Germinal center (tissue), 1 donor: ENCODE measurements at places on chromosomes 6 and 20.

DNA sequence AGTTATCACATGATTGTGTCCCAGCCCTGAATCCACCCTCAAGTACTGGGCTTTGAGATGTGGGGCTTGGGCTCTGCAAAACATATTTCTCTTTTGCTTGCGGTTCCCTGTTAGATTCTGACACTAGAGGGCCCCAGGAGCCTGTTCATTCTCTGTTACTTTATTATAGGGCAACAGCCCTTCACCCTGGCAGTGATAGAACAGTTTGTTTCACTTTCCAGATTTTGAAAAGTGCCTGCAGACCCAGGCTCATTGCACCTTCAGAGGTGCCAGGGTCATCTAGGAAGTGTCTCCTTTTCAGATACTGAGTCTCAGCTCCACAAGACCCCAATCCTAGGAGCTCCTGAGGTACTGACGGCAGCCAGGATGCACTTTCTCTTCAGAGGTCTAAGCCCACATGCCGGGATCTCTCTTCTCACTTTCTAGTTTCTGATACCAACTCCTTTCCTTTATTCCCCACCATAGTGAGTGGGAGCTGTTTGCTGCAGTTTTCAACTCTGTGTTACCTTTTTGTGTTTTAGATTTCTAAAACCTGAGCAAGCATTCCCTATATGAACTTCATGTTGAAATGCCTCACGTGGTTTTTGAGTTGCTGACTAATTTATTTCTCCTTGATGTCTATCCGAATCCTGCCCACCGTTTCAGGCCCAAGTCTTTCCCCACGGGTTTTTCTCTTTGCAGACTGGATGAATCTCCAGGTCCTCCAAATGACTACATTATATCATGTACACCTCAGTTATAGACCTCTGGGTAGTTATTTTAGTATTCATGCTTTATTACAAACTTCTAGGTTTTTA is 10.9 kb downstream of the ABT1 start:
- DNase-seq: peak; percentile 47

- DNase-seq: no peak
These were observed 207.6 kb downstream of the TBC1D7 start for GRCh38 chr6:13120483-13121482.

- no peak for DNase-seq
These were observed 90.0 kb downstream of the PERP start for GRCh38 chr6:138017166-138017757.

DNA sequence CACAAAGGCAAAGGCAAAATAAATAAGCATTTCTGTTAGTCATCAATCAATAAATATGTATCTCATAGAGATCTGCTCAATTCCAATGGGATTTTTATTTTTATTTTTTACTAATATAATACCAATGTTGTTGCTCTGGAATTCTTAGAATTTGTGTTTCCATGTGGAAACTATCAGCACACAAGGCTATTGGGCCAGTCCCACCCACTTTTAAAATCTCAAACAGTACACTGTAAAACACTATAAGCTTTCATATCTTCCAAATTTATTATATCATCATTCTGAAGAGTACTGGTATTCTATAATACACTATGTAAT is 563.8 kb upstream of the MARCKS start:
- DNase-seq: no peak

GRCh38 chr20:49476016-49476355 is 6.5 kb downstream of the KCNB1 start:
- no peak for DNase-seq

DNA sequence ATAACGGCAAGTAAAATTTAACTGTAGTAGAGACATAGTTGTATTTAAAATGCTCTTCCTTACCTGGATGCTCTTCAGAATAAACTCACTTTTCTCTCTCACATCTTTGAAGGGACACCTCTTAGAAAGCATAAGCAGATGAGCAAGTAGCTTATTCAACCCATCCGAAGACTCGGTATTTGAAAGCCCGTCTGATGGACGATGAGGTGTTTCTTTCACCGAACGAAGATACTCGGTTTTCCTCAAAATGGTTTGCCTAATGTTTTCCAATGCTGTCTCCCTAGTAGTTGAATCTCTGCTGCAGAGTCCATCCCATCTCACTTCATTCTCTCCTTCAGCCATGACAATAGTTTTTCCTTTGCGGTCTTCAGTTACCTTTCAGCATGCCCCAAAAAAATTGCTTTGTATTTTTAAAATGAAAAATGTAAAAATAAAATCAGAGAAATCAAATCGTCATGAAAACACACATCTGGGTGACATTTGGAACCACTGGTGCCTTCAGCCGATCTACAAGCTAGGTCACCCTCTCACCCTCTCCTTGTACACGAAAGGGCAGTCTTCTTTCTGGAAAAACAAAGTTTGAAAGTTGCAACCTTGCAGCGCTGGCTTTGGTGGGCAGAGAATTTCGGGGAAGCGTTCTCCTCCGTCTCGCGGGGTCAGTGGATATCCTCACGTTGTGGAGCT is 772 bp downstream of the SESN1 start:
- no peak for DNase-seq

GRCh38 chr6:3712827-3713665 is 38.5 kb downstream of the PXDC1 start:
- DNase-seq: no peak
